ENCODE measurements at places on chromosomes 16 and 17.

DNA sequence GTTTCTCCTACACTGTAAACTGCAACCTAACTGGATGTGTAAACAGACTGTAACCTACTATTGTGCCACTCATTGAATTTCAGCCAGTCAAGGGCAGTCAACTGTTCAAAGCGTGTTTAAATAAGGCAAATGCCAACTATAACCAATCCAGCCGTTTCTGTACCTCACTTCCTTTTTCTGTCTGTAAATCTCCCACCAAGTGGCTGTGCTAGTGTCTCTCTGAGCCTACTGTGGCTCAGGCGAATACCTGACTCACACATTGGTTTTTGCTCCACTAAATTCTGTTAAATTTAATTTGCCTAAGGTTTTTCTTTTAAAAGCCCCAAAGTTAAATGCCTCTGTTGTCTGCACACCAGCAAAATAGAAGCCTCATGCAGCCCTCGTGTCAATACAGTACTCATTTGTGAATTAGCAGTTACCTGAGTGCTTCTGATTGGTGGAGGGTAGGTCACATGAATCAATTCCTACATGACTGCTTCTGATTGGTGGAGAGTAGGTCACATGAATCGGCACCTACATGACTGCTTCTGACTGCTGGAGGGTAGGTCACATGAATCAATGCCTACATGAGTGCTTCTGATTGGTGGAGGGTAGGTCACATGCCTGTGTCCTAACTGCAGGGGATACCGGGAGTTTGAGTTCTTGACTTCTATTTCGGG lies 31.1 kb upstream of the CCR7 start:
- no peak for DNase-seq

GRCh38 chr16:75529056-75529905 lies 6.6 kb downstream of the CHST5 start:
- DNase-seq: no peak

DNA sequence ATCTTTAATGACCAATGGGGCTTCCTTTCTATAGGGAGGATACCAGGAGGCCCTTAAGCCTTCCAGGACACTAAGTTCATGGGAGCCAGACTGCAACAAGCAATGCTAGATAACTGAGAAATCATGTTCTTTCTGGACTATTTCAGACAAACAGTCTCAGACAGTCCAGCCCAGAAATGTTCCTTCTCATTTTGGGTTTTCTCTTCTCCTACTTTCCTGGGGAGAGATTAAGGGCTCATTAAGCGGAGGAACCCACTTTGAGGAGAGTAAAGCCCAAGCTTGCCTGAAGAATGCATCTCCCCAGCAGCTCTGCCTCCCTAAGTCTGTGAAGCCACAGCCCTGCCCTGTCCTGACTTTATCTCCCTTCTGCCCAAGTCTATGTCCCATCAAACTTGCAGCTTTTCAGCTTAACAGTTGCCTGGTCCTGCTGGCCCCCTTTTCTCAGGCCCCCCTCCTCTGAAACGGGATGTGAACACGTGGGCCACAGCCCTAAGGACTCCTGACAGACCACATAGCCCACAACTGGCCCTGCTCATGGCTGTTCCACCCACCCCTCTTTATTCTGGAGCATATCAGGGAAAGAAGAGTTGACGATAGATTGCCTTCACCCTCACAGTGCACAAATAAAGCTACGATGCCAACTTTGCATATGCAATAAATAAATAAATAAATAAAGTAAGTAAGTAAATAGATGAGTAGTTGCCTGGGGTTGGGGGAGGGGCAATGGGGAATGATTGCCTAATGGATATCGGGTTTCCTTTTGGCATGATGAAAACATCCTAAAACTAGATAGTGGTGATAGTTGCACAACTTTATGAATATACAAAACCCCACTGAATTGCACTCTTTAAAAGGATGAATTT lies 111.0 kb downstream of the N4BP1 start:
- DNase-seq: no peak

GRCh38 chr16:58338205-58338604 lies 43.4 kb upstream of the PRSS54 start:
- DNase-seq: no peak

DNA sequence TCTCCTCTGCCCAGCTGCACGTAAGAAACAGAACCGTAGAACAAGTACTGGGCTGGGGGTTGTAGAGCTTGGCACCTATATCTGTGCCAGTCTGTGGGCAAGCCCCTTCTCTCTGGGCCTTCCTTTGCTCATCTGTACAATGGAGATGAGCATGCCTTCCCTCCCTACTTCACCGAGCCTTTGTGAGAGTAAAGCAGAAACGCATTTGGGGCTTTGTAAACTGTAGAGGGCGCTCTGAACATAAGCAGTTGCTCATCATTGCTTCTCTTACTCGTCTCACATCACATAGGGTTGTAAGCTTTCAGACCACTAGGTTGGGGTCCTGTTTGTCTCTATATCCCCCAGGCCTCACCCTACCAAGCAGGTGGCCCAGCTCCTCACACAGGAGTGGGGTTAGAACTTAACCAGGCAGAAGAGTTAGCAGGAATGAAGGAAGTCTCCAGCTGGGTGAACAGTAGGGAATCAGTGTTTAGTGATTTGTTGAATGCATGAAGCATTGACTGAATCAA lies 15.1 kb downstream of the SAMD14 start:
- DNase-seq: peak; percentile 47

DNA sequence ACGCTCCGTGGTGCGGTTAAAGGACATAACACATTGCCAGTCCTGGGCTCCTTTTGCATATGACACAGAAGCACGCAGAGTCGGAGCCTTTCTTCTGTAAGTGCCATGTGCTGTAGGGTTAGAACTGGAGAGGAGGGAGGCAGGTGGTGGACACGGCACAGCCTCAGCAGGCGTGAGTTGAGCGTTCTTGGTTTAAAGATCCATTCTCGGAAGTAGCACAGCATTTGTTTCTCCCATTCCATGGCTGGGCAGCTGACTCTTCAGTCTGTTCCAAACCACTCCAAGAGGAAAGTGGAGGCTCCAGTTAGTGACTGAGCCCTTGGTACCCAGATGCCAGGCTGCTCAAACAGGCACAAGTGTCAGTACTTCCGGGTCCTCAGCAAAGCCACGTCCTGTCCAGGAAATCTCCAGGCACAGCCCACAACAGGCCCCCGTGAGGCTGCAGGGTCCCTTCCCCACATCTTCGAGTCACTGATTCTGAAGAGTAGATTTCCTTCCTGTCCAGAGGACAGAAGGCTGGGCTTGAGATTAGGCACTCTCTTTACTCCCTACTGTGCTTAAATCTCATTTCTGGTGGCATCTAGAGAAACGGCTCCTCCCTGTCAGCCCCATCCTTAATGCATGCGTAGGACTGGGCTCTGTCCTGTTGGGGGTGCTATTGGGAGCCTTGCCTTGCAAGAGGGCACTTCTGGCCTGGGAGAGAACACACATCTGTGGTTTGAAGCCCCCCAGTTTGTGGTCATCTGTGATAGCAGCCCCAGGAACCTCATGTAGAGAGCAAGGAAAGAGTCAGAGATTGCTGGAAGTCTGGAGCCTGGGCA lies 39.6 kb upstream of the NAT9 start:
- DNase-seq: no peak

GRCh38 chr17:18975597-18975996 lies 23.6 kb downstream of the SLC5A10 start:
- DNase-seq: no peak
